HCEC 1CT (cell line): ENCODE measurements at places on chromosomes 3 and 15.
A peak's percentile ranks its signal among the peaks of the same experiment; 100 is the strongest.

GRCh38 chr3:139557041-139557440, 17.5 kb upstream of the RBP1 start:
- no peak for DNase-seq

- peak; percentile 64 for DNase-seq
These were observed 34.3 kb downstream of the ZBTB38 start for GRCh38 chr3:141402476-141403171.

DNA sequence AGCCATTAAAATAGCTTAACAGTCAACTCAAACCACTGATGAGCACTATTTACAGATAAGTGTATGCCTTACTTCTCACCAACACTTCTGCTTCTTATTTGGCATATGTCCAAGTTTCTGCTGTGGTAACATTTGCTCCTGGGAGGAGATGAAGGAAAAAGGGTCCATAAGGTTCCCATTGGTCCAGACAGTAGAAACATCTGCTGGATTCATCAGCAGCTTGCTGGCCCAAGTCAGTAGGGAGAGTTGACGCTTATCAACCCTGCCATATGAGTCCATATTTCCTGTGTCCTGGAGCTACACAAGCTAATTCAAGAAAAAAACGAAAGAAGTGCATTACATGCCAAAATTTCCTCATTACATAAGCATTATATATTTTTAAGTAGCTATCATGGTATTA, 824.5 kb downstream of the CADM2 start:
- no peak for DNase-seq

GRCh38 chr3:37963635-37964034, 27.0 kb upstream of the VILL start:
- no peak for DNase-seq

- no peak for DNase-seq
These were observed 17.0 kb downstream of the IREB2 start for GRCh38 chr15:78454992-78455391.

GRCh38 chr3:16810593-16811367, 74.0 kb upstream of the PLCL2 start:
- no peak for DNase-seq

DNA sequence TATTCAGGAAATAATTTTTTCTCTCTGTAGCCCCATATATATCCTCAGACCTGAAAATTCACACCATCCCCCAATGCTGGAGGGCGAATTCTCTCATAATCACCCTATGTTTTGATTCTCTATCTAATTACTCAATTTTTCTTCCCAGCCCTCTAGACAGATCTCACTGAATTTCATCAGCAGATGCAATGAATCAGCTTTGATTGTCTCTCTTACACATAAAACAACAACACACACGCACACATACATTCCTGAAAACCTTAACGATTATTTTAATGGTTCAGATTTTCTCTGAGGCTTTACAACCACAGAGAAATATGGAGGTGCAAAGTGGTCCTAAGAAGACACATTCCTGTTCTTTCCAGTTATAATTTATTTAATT, 11.1 kb downstream of the RBMS3 start:
- no peak for DNase-seq

GRCh38 chr15:40307421-40308211, at the start of gene PLCB2:
TSS of gene PLCB2 (minus strand) at chr15:40307935. CDS start at chr15:40307672, 263 bp downstream.
- no peak for DNase-seq
